ENCODE measurements at places on chromosomes 5 and 9.

GRCh38 chr9:116313638-116314037, 160.0 kb downstream of the PAPPA start:
- no peak for DNase-seq

- DNase-seq = no peak
Observed at GRCh38 chr9:11159318-11159862, 546.6 kb upstream of the PTPRD start.

GRCh38 chr5:53884417-53884816, 324.0 kb downstream of the NDUFS4 start:
- no peak for DNase-seq

- DNase-seq = no peak
Observed at GRCh38 chr5:91110686-91111085, 272.4 kb downstream of the ARRDC3 start.

DNA sequence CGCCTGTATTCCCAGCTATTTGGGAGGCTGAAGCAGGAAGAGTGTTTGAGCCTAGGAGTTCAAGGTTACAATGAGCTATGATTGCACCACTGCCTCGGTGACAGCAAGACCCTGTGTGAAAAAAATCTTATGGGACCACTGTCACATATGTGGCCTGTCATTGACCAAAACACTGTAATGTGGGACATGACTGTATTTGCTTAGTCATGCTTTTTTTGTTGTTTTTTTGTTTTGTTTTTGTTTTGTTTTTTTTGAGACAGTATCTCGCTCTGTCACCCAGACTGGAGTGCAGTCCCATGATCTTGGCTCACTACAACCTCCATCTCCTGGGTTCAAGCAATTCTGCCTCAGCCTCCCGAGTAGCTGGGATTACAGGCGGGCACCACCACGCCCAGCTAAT, 13.5 kb downstream of the POLR1E start:
- DNase-seq = no peak

GRCh38 chr9:98442114-98442513, 186.7 kb upstream of the TBC1D2 start:
- DNase-seq = no peak

GRCh38 chr5:152404494-152404893, 585 bp downstream of the NMUR2 start:
- DNase-seq = no peak

DNA sequence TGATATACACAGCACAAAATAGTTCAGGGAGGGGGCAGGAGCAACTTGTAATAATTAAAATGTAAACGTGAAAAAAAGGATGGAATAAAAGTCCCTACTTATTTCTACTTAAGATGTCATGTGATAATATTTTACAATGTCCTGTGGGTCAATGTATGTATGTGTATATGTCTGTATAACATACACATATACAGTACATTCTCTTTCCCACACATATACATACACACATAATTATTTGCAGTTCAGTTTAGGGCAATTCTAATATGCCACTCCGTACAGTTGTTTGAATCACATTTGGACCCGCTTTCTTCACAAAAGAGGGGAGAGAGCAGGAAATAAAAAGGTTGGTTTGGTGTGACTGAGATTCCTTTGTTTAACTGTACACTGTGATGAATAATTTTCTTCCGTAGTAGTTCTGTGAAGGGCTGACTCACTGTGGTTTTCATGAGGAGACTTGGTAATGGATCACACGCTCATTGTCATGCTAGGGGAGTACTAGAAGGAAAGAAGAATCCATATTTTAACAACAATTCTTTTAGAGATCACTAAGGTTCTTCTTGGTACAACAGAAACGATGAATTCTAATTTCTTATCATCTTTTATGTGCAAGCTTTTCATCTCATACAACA, 26.2 kb upstream of the ACOT12 start:
- DNase-seq = no peak

- no peak for DNase-seq
Observed at GRCh38 chr5:153308282-153308681, 182.2 kb upstream of the GRIA1 start.

DNA sequence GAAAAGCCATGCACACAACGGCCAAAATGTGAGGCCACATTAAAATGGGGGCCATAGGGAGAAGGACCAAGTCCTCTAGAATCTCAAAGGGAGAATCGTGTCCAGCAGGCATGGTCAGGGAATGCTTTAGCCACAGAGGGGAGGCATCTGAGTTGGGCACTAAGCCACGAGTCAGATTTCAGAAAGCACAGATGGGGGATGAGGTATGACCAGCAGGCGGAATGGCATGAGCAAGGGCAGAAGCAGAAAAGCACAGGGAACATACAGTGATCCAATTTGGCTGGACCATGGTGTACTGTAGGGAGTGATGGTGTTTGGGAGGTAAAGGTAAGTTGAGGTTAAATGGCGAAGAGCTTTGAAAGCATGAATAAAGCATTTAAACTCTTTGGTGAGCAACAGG, 214.6 kb downstream of the TLE1 start:
- DNase-seq = no peak

- no peak for DNase-seq
Observed at GRCh38 chr5:129367883-129368282, 92.2 kb upstream of the ADAMTS19 start.

DNA sequence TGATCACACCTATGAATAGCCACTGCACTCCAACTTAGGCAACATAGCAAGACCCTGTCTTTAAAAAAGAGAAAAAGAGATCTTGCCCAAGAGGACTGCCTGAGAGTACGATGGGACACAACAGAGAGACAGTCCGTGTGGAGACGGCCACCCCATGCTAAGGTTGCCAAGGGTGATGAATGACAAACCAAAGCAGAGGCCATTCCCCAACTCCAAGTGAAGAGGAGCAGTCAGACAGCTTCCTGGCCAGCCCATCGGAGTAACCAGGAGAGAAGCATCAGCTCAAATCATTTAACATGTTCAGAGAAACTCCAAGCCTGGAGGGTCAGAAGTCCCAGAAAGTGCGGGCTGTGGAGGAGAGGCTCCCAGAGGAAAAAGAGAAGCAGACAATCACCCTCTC, 63.9 kb upstream of the SUB1 start:
- DNase-seq = no peak

- no peak for DNase-seq
Observed at GRCh38 chr5:1885868-1886845, 3.4 kb upstream of the IRX4 start.

DNA sequence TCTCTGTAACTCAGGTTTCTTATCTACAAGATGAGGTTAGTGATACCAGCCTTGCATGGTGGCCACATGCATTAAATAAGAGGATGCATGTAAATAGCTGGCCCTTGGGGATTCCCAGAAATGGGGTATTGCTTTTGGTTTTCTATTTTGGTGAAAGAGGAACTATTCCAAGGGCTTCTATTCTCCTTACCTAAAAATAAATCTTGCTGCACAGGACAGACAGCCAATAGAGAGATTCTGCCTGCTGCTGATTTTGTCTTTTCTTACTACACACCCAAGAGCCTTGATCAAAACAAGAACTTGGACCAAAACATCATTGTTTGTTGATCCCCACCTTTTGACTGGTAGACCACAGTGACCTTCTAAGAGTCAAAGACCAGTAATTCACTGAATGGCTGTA, 161.8 kb downstream of the PJA2 start:
- DNase-seq = no peak

DNA sequence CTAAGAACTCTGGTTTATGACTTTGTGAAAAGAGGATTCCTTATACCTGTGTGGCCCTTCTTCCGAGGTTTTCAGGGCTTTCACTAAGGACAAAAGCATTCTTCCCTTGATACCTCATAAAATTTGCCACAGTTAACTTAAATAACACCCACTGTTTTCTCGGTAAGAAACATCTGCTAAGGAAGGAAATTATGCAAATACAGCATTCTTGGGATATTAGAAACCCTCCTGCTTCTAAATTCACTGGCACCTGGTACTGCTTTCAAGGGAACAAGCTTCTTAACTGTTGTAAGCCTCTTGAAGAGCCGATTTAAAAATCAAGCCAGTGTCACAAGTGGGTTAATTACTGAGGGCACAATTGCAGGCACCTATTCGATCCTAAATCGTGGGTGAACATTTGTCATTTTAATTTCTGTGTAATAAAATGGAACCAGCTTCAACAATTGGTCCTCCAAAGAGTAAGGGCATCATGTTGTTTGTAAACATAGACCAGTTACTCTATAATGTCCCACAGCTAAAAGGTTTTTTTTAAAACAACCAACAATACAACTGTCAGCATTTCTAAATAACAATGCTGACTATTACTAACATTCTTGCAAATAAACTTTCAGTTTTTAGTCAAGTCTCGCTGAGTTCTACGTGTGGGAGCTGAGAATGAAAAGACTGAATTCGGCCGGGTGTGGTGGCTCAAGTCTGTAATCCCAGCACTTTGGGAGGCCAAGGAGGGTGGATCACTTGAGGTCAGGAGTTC, 26.6 kb downstream of the AK3 start:
- DNase-seq = no peak

- no peak for DNase-seq
Observed at GRCh38 chr5:2259494-2260107, 376.9 kb upstream of the IRX4 start.

- no peak for DNase-seq
Observed at GRCh38 chr5:133205204-133205603, 153.4 kb downstream of the HSPA4 start.

GRCh38 chr5:59893429-59894227, at the start of gene PDE4D:
Gene PDE4D, minus strand, starts transcription at chr5:59893726.
- no peak for DNase-seq

DNA sequence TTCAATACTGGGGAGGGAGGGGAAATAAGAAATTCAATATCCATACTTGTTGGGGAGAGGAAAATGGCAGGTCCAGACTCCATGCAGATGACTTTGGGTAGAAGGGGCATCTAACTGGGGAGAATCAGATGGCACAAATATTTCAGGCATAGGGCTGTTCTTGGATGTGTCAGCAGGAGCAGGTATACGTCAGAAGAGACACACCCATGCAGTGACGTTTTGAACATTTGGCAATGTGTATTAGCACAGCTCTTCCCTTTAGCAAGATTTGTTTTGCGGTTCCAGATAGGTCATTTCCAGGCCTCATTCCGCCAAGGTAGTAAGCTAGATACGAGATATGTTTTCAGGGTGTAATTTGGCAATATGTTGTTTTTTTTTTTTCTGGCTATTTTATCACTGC, 187.2 kb upstream of the CDH10 start:
- no peak for DNase-seq

- DNase-seq = no peak
Observed at GRCh38 chr5:119332208-119332607, 23.6 kb upstream of the TNFAIP8 start.

Measured in stimulated activated CD8-positive, alpha-beta memory T cell treated with anti-CD3 and anti-CD28 coated beads, Interleukin-4, amount 100 ng/mL, for 4 hours (primary cell).